ENCODE measurements at places on chromosomes 13 and 19. TPM values are rescaled to one million over a fixed set of nuclear protein-coding genes. Genes with fewer than 3 reads are reported as not detected.

The C1QTNF9 gene
- 3.9 TPM for total RNA-seq

GRCh38 chr19:44549507-44549906, 20.0 kb upstream of the CEACAM20 start:
- no peak for DNase-seq

GRCh38 chr19:3039641-3040077, 10.6 kb upstream of the TLE2 start:
- no peak for DNase-seq

DNA sequence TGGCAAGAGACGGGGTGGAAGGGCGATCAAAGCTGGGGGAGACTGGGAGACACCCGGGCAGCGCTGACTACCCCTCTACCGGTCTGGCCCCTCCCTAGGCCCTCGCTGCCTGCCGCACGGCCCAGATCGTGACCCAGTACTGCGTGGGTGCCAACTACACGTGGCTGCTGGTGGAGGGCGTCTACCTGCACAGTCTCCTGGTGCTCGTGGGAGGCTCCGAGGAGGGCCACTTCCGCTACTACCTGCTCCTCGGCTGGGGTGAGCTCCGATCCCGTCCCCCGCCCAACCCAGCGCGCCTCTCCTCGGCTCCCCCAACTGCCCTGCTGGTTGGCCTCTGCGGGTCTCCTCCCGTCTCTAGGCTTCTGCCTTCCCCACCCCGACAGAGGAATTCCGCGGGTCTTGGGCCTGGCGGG, 8.8 kb downstream of the GIPR start:
- no peak for DNase-seq

The CYP4F3 gene
- 0.79 TPM for total RNA-seq

The ZNF574 gene
- 10.2 TPM for total RNA-seq

The SIGLECL1 gene
- not detected for total RNA-seq

DNA sequence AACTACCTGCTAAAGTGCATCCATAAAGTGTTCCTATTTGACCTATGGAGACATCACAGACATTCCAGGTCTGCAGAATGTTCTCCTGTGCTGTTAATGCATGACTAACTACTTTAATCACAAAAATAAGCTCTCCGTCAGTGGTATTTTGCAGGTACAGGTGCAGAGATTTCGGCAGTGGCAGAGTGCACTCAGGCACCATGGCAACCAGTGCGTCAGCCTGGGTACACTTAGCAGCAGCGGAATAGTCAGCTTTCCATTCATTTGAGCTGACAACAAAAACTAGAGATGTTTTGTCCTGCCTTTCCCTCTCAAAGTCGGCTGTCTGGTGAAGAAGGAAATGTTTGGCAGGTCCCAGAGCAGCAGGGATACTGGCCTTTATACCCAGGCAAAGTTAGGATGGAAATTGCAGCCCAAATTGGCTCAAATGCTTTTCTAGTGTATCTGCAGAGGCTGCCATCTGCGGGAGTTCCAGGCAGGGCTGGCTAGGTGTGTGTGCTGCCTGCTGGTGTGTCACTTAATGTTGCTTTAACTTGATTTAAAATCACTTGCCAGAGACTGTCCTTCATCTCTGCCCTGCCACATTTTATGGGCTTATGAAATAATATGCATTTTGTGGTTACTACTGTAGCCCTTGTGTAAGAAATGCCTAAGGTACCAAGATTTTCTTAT, 195.8 kb downstream of the RAP2A start:
- no peak for DNase-seq

GRCh38 chr13:66716538-66716937, 513.6 kb downstream of the PCDH9 start:
- DNase-seq: no peak

- DNase-seq: no peak
These were observed 410.0 kb downstream of the FGF9 start for GRCh38 chr13:22080832-22081231.

DNA sequence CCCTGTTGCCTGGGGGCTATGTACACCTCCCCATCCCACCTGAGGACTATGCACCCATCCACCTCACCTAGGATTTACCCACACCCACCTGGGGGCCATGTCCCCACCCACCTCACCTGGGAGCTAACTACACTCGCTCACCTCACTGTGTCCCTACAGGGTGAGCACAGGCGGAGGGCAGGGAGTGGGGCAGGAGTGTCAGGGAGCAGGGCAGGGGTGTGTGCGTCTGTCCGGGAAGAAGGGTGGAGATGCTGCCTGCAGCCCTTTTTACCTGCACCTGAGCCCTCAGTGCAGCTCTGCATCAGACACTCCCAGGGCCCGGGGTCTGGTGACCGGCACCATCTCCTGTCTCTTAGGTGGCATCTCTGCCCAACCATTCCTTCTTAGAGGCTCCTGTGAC, 10.6 kb upstream of the CPAMD8 start:
- DNase-seq: no peak

The CD33 gene
- total RNA-seq: 4.4 TPM

DNA sequence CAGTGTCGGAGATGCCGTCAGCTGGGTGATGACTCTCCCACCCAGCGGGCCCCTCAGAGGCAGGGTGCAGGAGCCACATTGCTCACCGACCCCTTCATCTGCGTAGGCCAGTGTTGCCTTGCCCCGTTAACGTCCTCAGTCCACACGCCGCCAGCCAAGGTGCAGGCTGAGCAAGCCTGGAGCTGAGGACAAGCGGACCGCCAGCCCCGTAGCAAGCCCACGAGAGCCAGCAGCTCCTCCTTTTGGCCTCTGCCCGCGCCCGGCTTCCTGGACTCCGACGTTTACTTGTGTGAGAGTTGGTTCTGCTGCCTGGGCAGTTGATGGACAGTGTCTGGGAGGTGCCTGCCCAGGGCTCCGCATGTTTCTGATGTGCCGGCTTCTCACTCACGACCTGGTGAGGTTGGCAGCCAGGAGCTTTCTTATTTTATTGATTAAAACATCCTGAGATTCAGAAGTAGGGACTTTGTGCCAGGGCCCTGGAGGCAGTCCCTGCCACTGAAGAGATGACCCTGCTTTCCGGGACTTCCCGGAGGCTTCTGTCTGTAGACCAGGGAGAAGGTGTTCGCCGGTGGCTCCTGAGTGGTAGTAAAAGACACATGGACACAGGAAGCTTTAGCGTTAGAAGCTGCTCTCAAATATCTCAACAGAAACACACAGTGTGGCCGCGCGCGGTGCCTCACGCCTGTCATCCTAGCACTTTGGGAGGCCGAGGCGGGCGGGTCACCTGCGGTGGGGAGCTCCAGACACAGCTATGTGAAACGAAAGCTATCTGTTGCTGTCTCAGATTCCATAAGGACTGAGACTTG, 5.8 kb downstream of the DAZAP1 start:
- no peak for DNase-seq

- DNase-seq: no peak
These were observed 188.7 kb downstream of the LHFPL6 start for GRCh38 chr13:39414339-39414738.

The ZNF154 gene
- 3.5 TPM for total RNA-seq

The ATP11A gene
- 102 TPM for total RNA-seq

- DNase-seq: no peak
These were observed 923.5 kb downstream of the UQCRFS1 start for GRCh38 chr19:28289295-28290063.
